ENCODE measurements at places on chromosomes 2 and 18.
A peak's percentile ranks its signal among the peaks of the same experiment; 100 is the strongest.

GRCh38 chr18:8724452-8724851 is 19.1 kb downstream of the MTCL1 start:
- no peak for DNase-seq

- DNase-seq = no peak
These were observed 84.0 kb downstream of the KIAA1328 start for GRCh38 chr18:36912887-36913286.

- DNase-seq = no peak
These were observed 113.5 kb upstream of the NEDD4L start for GRCh38 chr18:57930476-57930875.

DNA sequence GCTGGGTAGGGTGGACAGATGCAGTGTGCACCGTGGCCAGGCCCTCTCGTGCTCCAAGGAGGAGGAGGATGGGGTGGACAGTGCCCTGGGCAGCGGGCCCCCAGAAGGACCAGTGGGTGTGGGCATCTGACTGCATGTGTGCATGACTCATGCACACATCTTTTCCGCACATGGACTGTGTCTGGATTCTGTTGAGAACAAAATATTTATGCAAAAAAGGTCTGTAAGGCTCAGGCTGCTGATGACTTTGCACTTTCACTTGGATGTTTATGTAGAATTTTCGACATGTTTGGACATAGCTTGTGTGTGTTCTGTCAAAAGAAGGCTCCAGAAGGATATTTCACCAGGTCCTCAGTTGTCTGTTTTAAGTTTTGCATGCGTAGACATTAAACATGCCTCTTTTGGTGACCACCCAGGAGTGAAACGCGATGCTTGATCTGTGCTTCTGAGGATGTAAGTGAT is 45.6 kb downstream of the MTCL1 start:
- DNase-seq = no peak

DNA sequence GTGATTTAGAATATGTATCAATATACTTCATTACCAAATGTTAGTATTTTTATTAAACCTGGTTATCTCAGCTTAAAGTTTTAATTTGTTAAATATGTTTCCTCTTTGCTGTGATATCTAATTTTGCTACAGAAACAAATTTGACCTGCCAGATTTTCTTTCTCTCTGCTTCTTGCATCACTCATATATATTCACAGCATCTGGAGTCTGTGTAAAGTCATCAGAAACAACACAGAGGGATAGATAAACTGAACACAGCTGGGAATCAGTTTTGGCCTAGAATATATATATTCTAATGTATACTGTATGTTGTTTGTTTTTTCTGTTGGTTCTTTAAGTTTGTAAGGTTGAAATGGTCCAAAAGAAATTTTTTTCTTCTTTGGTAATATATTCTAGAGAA is 8.5 kb downstream of the PSMD14 start:
- DNase-seq = no peak

GRCh38 chr2:26629346-26629630 is 11.9 kb downstream of the CIB4 start:
- no peak for DNase-seq

GRCh38 chr2:65025453-65026123 is 30.6 kb upstream of the CEP68 start:
- DNase-seq = no peak

DNA sequence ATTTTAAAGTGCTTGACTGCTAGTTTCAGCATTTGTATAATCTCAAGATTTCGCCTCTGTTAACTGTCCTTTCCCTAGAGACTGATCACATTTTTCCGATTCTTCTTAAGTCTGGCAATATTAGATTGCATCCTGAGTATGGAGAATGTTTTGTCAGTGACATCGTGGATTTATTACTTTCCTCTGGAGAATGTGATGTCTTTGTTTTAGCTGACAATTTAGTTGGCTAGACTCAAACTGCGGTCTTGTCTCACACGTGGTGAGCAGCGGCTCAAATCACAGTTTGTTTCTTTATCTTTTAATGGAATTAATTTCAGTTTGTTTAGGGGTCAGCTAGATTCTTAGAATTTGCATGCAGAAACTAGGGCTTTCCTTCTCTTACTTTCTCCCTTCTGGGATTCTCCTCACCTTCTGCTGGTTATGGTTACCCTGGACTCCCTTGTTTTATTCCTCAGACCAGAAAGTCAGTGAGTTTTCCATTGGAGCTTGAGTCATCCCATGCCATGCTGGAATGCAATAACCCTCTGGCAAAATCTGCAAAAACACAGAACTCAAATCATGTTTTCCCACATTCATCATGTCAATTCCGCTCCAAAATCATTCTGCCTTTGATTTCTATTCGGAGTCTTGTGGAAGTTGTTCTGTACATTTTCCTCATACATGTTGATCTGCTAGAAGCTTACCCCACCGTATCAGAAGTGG is 327.2 kb upstream of the TRIB2 start:
- no peak for DNase-seq

DNA sequence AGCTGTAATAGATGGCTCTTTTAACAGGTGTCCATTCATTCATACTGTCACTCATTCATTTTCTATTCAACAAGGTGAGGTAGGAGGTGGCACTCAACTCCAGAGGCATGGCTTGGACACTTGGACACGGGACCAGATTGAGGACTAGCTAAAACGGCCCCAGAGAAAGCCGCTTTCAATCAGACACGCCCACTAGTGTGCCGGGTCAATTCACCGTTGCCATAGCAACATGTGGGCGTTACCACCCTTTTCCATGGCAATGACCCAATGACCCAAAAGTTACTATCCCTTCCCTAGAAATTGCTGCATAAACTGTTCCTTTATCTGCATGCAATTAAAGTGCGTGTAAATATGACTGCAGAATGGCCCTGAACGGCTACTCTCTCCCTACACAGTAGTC is 49.2 kb upstream of the LGALSL start:
- no peak for DNase-seq

- DNase-seq = peak; percentile 38
These were observed 4.3 kb upstream of the ASIC4 start for GRCh38 chr2:219509780-219510511.

DNA sequence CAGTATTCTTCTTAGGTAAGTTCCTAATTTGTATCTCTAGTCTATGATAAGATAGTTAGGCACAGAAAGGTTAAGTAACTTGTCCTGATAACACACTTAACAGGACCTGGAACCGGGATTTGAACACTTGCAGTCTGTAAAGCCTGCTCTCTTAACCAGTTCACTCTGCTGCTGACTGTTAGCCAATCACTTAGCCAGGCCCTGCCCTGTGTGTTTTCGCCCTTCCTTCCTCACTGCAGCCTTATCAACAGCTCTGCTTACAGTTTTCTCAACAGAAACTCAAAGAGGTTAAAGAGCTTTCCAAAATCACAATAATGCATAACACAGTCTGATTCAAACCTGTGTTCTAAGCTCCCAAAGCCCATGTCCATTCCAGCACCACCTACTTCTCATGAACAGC is 151.7 kb downstream of the TRABD2A start:
- no peak for DNase-seq

- DNase-seq = no peak
These were observed 267.2 kb upstream of the CYRIA start for GRCh38 chr2:16932826-16933225.

- DNase-seq = no peak
These were observed 165.2 kb downstream of the MTCL1 start for GRCh38 chr18:8870528-8870927.

- no peak for DNase-seq
These were observed 647.6 kb upstream of the PKDCC start for GRCh38 chr2:41400088-41400665.

DNA sequence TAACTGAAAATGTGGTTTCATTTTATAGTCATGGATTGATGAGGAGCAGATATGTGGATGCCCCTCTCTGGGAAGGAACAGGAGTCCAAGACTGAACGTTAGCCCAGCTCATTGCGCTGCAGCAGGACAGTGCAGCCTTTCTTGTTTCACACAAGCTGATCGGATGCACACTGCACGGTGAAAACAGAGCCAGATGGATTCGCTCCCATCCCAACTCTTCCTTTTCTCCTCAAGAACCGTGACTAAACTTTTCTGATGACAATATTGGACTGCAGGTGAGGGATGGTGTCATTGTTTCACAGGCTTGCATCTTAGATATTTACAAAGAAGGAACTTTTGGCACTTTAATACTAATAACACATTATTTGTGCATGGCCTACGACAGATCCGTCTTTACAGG is 33.8 kb upstream of the COPS8 start:
- DNase-seq = no peak

DNA sequence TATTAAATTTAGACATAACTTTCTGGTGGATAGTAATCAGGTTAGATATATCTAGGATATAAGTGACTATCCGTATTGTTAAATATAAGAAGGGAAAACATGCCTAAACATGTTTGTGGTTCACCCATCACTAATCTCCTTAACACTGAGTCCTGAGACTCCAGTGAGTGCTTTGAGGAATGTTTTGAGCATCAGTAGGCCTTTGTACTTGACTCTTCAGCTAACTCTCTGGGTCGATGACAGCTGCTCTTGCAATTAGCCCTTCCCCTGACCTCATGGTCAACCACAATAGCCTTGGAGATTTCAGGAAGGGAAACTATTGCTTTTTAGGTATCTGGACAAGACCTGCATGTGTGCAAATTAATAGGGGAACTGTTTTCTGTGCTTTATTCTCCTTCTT is 716.8 kb downstream of the EPHA4 start:
- DNase-seq = no peak

DNA sequence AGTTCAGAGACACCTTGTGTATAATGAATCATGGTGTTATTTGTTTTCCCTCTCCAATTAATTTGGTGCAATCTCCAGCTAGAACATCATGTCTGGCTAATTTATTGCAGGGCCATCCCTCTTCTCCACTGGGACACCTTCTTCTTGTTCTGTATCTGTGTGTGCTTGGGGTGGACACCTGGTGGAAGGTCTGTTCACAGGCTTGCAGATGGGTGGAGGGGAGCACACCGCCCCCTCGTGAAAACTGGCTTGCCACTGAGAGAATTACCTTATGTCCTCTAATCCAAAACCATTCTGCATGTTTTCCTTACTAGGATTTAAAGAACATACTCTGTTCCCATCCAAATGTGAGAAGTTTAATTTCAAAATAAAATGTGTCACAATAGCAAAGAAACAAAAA is 1160.4 kb upstream of the ZEB2 start:
- DNase-seq = no peak
